Erythroblast (primary cell): ENCODE measurements at places on chromosomes 11 and 22.

- no peak for DNase-seq
These were observed 384.5 kb downstream of the AASDHPPT start for GRCh38 chr11:106461839-106462545.

- no peak for DNase-seq
These were observed 101.2 kb upstream of the RAG2 start for GRCh38 chr11:36699271-36699670.

DNA sequence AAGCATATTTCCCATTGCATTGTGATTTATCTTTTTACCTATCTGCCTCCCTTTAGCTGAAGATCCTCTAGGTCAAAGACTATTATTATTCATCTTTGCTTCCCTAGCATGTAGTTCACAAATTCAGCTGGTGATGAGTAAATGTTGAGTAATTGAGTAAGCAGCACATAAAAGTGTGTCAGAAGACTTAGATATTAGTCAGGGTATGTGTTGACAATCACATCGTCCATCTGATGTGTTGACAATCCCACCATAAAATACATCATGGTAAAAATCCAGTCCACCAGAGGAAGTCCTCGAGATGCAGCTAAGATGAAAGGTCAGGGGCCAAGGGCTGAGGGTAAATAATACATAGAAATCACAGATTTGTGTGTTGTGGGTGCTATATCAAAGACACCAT, 22.9 kb upstream of the ABTB2 start:
- no peak for DNase-seq

DNA sequence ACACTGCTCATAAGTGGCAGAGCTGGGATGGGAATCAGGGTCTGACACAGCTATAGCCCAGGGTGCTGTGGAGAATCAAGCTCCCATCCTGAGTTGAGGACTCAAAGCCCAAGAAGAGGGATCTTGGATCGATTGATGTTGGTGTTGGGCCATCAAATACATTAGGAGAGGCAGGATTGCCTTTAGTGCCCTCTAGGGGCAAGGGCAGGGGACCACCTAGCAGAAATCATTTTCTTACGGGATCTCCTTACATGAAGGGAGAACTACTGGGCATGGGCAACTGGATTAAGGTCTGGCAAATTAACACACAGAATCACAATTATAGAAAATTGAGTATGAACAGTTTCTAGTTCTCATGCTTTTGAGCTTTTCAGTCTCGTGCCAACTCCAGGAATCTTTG, 24.9 kb upstream of the EMSY start:
- peak; percentile 48 for DNase-seq

DNA sequence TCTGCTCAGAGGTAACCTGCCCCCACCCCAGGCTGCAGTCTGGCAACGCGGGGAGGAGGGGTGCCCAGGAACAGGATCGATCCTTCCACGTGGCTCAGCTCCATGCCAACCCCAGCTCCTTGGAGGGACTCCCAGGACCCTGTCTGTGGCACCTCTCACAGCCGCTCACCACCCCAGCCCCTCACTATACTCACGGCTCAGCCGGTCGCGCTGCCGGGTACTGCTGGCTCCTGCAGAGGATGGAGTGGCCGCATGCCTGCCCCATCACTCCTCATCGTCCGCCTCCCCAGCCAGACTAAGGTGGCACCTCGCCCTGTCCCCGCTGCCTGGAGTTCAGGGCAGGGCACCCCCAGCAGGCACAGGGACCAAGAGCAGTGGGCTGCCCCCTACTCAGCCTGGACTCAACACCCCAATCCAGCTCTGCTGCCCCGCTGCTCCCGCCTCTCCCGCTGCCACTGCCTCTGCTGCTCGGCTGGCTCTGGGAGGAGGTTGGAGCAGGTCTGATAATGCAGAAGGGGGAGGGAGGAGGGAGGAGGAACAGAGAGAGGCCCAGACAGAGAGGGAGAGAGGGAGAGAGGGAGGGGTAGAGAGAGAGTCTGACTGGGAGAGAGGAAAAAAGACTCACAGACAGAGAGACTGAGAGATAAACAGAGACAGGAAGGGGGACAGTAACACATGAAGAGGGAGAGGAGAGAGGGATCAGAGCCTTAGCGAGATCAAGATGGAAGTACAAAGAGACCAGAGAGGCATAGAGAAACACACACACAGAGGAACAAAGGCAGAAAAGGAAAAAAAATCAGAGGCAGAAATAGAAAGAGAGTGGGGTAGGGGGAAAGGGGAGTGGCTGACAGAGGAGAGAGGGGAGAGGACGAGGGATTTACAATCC, at the start of gene PDE2A:
Gene PDE2A (minus strand): TSS at position 480 of the 886 bp plus-strand sequence. CDS start 215 bp downstream, at position 265.
- no peak for DNase-seq

- no peak for DNase-seq
These were observed 889.4 kb downstream of the KCNA4 start for GRCh38 chr11:29127461-29127860.

- no peak for DNase-seq
These were observed 4.6 kb downstream of the RFPL1 start for GRCh38 chr22:29442976-29443375.

DNA sequence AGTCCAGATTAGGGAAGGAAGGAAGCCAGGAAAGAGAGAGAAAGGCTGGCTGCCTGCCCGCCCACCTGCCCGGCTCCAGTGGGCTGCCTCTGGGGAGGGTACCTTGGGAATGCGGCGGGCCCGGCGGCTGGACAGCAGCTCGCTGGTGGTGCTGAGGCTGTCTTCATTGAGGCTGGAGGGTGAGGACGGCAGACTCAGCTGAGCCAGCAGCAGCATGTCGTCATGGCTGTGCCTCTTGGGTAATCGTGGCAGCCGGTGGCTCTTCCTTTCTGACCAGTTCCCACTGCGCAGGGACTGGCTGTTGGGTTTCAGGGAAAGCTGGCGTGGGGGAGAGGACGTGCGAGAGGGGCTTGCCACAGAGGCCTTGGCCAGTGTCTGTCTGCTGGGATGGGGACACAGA, 32.9 kb downstream of the RPL27A start:
- no peak for DNase-seq

GRCh38 chr11:74506823-74507222, 13.3 kb upstream of the LIPT2 start:
- no peak for DNase-seq

- DNase-seq: no peak
These were observed 12.9 kb downstream of the KRTAP5-5 start for GRCh38 chr11:1642288-1643145.

GRCh38 chr22:37163575-37164504, 14.1 kb upstream of the IL2RB start:
- DNase-seq: no peak

DNA sequence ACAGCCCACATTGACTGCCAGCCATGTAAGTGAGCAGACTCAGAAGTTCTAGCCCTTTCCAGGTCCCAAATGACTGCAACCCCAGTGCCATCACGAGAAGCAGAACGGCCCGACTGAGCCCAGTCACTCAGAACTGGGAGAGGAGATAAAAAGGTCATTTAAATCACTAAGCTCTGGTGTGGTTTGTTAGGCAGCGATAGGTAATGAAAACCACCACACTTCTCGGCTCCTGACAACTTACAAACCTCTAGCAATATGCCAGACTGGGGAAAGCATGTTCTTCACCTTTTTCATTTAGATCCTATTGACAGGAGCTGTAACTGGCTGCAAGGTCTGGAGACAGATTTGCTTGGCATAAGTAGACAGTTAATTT, 6.7 kb downstream of the SLC15A3 start:
- no peak for DNase-seq

- DNase-seq: peak; percentile 49
These were observed 317.8 kb downstream of the NTM start for GRCh38 chr11:131688048-131688693.

GRCh38 chr11:8604078-8604723, 10.2 kb upstream of the STK33 start:
- peak; percentile 75 for DNase-seq

DNA sequence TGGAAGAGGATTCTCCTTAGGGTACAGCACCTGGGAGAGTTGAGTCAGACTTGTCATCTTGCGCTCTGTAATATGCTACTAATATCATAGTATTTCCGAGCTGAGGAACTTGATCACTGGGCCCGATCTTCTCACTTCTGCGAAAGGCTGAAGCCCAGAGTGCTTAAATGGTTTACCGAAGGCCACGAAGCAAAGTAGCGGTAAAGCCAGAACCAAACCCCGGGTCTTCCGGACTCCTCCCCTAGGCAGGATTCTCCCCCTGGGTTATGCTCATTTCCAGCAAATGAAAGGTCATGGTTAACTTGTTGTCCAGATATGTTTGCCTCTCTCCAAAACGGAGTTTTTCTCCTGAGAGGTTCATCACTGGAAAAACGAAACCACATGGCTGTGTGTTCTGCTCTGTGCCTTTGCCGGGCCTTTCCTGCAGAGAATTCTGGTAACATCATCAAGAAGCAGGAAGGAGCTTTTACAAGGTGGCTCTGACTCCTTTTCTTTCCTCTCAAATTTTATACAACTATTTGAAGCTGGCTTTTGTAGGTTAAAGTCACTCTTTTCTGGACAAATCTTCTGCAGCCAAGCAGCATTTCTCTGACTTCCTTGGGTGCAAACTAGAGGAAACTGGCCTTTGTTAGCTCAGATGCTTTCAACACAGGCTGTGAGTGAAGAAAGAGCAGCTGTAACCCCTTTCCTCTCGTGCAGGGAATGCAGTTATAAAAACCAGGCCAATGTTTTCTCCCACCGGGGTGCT, 35.5 kb downstream of the UBASH3B start:
- no peak for DNase-seq

- DNase-seq: no peak
These were observed 97.0 kb downstream of the BRD1 start for GRCh38 chr22:49730656-49731055.

DNA sequence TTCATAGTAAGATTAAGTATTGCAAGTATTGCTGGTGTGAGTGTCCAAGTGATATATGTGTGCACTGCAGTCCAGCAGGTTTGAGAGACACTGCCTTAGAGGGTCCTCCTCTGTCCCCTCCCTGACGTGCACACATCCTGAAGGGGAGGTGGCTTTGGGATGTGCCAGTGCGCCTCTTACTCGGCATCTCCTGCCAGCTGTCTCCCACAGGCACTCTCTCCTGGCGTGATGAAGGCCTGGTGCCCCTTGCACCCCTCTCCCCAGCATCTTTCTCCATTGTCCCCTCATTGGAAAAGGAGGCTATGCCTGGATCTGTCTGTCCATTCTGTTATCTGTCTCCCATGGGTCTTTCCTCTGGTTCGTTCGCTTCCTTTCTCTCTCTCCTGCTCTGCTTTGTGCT, 24.2 kb downstream of the GTPBP1 start:
- no peak for DNase-seq

- no peak for DNase-seq
These were observed 1214.0 kb downstream of the BRD1 start for GRCh38 chr22:48613566-48614200.

GRCh38 chr11:44931466-44931865, 19.2 kb downstream of the TP53I11 start:
- DNase-seq: no peak

DNA sequence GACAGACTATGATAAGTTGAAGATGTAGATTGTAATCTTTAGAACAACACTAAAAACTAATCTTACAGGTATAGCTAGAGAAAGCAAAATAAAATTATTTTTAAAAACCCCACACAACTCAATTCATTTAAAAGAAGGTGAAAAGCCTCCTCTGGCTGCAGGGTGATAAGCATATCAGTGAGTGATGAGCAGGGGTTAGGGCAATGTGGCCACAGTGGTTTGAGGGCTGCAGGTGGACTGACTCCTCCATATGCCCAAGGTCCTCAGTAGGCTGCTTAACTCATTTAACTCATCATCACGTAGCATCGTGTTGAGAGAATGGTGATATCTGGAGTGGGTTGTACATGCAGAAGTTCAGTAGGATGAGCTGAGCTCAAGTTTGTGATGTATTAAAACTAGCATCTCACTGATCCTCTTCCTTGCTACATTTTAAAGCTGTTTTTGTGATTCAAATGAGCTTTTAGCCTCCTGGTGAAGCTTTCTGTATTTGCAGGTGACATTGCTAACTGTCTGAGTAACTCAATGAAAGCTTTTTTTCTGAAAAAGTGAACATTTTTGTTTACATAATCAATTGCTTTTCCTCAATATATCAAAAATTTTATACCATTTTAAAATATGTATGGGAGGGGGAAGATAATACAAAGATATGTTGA, 37.0 kb upstream of the SC5D start:
- no peak for DNase-seq

- DNase-seq: no peak
These were observed 31.0 kb upstream of the CD5 start for GRCh38 chr11:61071208-61071681.

DNA sequence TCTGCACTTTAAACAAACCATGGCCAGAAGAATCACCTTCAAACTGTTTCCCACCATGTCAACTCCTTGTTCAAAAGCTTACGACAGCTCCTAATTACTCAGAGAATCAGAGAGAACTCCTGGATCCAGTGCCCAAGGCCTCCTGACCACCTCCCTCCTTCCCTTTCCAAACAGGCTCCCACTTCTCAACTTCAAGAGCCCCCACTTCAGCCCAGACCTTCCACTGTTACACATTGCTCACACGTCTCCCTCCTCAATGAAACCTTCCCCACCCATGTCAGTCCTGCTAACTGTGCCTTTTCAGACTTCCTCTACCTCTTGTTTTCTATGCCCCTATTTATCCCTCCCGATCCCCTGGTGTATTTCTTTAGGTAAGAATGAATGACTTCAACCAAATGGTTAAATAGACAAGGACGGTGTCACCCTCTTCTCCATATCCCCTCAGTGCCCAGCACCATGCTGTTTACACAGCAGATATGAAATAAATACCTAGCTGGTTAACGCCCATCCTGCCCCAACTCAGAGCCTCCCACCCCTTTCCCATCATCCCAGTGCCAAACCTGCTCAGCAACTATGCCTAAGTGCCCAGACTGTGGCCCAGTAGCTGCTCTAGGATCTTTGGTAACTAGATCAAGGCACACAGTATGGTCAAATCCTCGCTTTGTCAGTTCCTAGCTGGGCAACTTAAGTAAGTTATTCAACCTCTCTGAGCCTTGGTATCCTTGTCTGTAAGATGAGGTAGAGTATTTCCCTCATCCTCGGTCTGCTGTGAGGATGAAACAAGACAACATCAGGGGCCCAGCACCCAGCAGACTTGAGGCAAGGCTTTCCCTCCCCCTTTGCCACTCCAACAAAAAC, 36.8 kb downstream of the PLEKHA7 start:
- no peak for DNase-seq

- DNase-seq: no peak
These were observed 850.1 kb downstream of the NTM start for GRCh38 chr11:132220474-132220873.

- no peak for DNase-seq
These were observed 6.3 kb downstream of the ALDH3B2 start for GRCh38 chr11:67668192-67668551.

DNA sequence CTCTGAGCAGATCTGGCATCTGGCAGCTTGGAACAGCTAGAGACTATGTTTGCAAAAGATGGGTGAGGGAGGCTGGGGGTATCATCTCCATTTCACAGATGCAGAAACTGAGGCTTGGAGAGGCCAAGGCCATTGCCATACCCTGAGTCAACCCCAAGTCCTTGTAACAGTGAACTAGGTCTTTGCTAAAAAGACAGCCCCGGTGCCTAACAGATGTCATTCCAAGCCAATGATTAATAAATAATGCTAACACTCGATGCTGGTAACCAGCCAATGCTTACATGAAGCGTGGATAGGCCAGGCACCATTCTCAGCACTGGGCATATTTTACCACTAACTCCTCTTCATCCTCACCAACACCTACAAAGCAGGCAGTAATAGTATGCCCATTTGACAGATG, 164.0 kb downstream of the MN1 start:
- DNase-seq: no peak

- DNase-seq: no peak
These were observed 63.1 kb downstream of the CWC15 start for GRCh38 chr11:94910270-94910669.
